MG63 (cell line): ENCODE measurements at places on chromosomes 11 and 22.

DNA sequence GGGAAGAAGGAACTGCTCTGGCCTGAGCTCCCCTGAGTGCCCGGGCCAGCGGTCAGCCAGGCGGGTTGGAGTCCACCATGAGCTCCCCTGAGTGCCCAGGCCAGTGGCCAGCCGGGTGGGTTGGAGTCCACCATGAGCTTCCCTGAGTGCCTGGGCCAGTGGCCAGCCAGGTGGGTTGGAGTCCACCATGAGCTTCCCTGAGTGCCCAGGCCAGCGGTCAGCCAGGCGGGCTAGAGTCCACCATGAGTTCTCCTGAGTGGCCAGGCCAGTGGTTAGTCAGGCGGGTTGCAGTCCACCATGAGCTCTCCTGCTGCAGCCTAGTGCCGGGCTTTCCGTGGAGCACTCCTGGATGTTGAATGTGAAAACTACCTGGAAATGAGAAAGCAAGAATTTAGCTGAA lies 844.0 kb downstream of the TBC1D22A start:
- no peak for DNase-seq

DNA sequence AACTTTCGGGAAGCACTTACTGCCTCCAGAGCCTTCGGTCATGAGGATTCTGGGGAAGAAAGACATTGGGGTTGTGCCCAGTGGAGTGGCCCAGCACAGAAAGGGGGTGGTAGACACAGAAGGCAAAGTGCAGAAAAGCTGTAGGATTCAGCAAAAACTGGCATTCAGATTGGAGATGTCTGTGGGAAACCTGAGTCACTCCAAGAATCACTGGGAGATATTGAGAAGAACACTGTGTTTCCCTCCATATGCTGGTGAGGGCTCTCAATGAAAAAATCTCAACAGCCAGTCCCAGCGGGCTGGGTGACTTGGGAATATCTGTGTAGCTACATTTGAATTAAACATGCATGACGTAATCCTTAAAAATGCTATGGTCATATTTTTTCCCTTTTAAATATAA lies 61.2 kb upstream of the RCN1 start:
- DNase-seq, result no peak

- no peak for DNase-seq
Observed at GRCh38 chr22:18088825-18089568, 11.2 kb downstream of the PEX26 start.

DNA sequence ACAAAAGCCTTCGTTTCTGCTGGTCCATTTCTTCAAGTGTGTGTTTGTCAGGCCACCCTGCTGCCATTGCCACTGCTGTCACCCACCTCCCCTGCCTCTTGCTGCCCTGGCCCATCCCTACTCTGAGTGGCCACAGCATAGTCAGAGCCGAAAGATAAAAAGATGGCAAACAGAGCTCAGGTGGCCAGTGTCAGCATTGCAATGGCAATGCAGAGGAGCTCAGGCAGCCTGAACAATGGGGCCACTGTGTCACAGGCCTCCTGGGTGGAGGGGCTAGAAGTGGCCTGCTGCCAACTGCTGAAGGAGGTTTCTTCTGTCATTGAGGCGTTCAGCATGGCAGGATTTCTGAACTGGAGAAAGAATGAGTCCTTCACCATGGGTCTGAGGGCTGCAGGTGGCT lies 137.1 kb downstream of the CSNK2A3 start:
- DNase-seq, result no peak

GRCh38 chr22:20940904-20941385 lies 23.7 kb downstream of the CRKL start:
- no peak for DNase-seq

- no peak for DNase-seq
Observed at GRCh38 chr11:120914601-120915000, 109.3 kb upstream of the TBCEL start.

DNA sequence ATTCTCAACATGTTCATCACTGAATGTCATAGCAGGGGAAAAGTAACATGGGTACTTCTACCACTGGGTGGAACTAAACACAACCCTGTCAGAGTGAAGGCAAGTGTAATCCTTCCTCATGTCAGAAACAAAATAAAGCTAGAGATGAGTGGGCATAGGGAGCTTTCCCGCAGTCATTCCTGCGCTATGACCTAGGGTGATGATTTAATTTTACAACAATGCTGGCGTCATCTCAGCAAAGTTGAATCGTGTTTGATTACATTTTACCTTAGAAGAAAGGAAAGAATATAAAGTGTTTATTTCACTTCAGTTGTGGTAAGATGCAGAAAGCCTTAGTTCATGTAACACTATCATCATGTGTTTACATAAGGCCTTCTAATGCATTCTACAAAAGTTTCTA lies 355.6 kb downstream of the METTL15 start:
- peak; percentile 35 for DNase-seq

- peak; percentile 44 for DNase-seq
Observed at GRCh38 chr11:46119352-46120216, 1.7 kb downstream of the PHF21A start.

GRCh38 chr11:68027667-68028066 lies 2.8 kb upstream of the NDUFS8 start:
- no peak for DNase-seq

- peak; percentile 61 for DNase-seq
Observed at GRCh38 chr11:48037709-48038468, 57.5 kb downstream of the PTPRJ start.

DNA sequence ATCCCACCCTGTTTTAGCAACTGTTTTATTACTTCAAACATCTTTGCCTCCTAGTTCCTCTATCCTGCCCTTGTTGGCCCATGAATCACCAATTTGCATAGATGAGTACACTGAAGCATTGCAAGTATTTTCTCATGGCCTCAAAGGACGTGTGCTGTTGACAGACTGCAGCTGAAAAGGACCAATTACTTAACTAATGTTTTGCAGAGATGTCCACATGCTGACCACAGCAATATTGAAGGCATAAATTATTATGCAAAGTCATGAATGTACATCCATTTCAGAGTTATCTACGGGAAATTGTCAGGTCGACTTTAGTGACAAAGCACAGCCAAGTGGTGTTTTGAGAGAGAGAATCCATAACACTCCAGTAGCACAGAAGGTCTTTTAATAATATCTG lies 64.8 kb downstream of the CADM1 start:
- DNase-seq, result no peak

GRCh38 chr11:120598517-120599257 lies 87.1 kb downstream of the GRIK4 start:
- no peak for DNase-seq

DNA sequence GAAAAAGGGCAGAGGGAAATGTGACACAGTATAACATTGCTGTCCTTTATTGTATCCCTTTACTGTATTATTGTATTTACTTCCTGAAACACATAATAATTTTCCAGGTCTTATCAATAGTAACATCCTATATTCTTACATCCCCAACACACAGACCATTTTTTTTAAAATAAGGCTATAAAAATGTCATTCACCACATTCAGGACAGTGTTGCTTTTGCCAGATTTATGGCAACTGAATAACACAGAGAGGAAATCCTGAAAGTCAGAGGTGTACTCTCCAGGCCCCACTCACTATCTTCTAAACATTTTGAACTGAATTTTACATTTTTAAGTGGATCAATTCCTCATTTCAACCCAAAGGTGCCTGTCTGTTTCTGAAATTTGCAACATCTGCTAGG lies 104.8 kb upstream of the MTMR2 start:
- DNase-seq, result no peak

- no peak for DNase-seq
Observed at GRCh38 chr11:69657456-69657910, 16.5 kb downstream of the CCND1 start.

DNA sequence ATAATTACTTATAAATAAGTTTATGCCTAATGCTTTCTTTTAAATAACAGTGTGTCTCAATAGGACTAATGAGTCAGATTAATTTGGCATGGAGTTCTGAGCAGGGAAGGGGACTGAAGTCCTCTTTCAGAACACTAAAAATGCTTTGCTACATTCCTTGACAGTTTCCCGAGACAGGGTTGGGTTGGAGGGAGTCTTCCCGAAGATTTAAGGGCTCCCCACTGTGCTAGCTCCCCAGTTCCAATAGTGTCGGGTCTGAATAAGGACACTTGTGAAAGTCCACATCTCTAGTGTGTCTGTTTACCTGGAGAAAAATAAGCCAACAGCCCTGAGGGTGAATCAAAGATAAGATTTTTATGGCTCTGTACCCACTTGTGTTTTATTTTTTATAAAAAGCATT lies 41.8 kb upstream of the HSD17B12 start:
- no peak for DNase-seq

DNA sequence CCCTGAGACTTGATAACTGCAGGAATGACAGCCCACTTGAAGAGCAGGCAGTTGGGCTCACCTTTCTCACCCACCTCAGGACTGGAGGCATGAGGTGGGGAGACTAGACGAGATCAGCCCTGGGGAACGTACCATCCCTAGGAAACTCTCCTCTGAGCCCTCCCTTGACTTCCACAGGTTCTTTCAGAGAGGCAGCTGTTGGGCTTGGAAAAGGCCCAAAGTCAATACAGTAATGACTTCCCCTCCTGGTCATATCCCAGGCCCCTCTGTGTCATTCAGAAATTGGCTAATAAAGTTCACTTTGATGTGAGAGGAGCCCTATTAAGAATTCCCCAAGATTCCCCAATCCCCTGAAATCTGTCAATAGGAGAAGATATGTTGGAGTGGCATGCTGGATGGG lies 5.8 kb upstream of the NECTIN1 start:
- DNase-seq, result no peak
